ENCODE measurements at places on chromosomes 2 and 18. TPM values are rescaled to one million over a fixed set of nuclear protein-coding genes. Genes with fewer than 3 reads are reported as not detected.

DAPL1 gene
- not detected for total RNA-seq

ADNP2 gene
- 11.5 TPM for total RNA-seq

AP1S3 gene
- 2.3 TPM for total RNA-seq

SETBP1 gene
- total RNA-seq, result 3.4 TPM

SLC8A1 gene
- not detected for total RNA-seq

DSC3 gene
- total RNA-seq, result 0.22 TPM

DLX2 gene
- total RNA-seq, result 0.97 TPM

TWIST2 gene
- not detected for total RNA-seq

FZD7 gene
- total RNA-seq, result 10.2 TPM

GRCh38 chr2:166057370-166058164 is 70.3 kb downstream of the SCN1A start:
- no peaks in the 10 kb centered on the region for H3K27me3 ChIP-seq
- no peak overlapping the region for H3K27ac ChIP-seq
- H3K36me3 ChIP-seq, result no peaks in the 10 kb centered on the region

- no peak overlapping the region for H3K4me3 ChIP-seq
- no peaks in the 10 kb centered on the region for H3K27me3 ChIP-seq
- no peak overlapping the region for H3K27ac ChIP-seq
- peaks cover 19% of the 10 kb centered on the region for H3K4me1 ChIP-seq
Measured at GRCh38 chr2:9471206-9471605, 3.1 kb upstream of the IAH1 start.

GRCh38 chr2:104658144-104658835 is 195.6 kb upstream of the POU3F3 start:
- H3K27me3 ChIP-seq, result no peaks in the 10 kb centered on the region
- H3K4me3 ChIP-seq, result no peak overlapping the region
- no peak for DNase-seq

DNA sequence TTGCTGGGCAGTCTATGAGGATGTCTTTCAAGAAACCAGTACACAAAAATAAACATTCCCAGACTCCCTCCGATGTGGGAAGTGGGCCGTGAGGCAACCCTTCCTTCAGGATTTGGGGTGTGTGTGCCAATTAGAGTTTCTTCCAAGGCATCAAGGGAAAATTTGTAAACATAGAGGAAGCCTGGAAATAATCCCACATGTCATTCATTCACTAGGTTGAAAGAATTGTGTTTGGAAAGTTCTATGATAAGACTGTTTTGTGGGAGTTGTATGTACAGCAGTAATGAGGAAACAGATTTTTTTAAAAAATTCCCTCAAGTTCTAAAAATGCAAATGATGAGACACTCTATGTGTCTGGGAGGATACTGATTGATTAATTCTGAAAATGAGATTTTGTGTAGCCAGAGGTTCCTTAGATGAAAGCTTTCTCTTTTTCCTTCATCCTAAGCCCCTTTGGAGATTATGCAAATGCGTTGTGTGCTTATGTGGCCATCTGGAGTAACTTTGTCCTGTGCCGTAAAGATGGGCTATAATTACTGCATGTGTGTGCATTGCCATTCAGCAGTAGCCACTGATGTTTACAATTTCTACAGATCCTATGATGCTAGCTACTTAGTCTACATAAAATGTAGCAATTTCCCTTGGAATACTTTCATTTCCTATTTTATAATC is 107.8 kb upstream of the TPO start:
- no peak for DNase-seq
- no peaks in the 10 kb centered on the region for H3K27me3 ChIP-seq
- H3K4me3 ChIP-seq, result no peak overlapping the region
- no peak overlapping the region for H3K27ac ChIP-seq
- H3K36me3 ChIP-seq, result no peaks in the 10 kb centered on the region
- H3K4me1 ChIP-seq, result no peaks in the 10 kb centered on the region

DNA sequence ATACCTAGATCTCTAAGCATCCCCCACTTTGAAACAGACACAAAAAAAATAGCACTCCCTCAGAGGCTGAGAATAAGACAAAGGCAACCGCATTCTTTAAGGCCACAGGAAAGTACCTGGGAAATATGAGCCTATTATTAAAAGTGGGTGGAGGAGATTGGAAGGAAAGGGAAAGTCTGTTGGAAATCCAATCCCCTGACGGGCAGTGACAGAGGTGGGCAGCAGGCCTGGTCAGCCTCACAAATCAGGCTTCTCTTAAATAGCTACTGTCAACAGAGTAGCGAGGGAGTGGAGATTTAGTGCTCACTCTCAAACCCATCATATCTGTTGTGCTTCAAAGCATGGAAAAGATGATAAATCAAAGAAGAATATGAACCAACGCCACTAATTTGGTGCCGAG is 324.4 kb downstream of the ALK start:
- no peak overlapping the region for H3K4me3 ChIP-seq
- no peaks in the 10 kb centered on the region for H3K27me3 ChIP-seq
- no peak for DNase-seq
- H3K36me3 ChIP-seq, result no peaks in the 10 kb centered on the region
- no peak overlapping the region for H3K27ac ChIP-seq
- H3K4me1 ChIP-seq, result no peaks in the 10 kb centered on the region

GRCh38 chr2:207953354-207953753 is 72.0 kb downstream of the PLEKHM3 start:
- no peaks in the 10 kb centered on the region for H3K27me3 ChIP-seq
- no peaks in the 10 kb centered on the region for H3K36me3 ChIP-seq
- peak overlapping the region; percentile 93 for H3K27ac ChIP-seq
- no peak overlapping the region for H3K4me3 ChIP-seq

DNA sequence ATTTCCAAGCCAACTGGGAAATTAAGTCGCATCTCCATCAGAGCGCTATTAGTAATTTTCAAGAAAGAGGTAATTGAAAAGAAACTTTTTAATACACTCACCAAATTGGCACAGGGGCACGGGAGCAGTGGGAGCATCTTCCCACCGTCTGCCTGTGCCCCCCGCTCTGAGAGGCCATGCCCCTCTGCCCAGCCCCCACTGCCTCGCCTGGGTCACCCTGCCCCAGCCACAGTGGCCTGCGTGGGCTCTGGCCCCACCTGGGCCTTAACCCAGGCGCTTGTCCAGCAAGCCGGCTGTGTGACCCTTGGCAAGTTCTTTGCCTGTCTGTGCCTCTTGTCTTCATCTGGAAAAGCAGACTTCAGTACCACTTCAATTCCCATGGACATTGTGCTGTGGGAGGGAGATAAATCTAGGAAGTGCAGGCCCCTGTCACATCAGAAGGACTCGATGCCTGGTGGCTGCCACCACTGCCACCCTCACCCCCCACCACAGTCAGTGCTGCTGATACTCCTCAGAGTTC is 31.9 kb downstream of the GLI2 start:
- DNase-seq, result no peak
- H3K4me3 ChIP-seq, result no peak overlapping the region
- no peaks in the 10 kb centered on the region for H3K36me3 ChIP-seq
- H3K4me1 ChIP-seq, result no peaks in the 10 kb centered on the region
- no peaks in the 10 kb centered on the region for H3K27me3 ChIP-seq
- H3K27ac ChIP-seq, result no peak overlapping the region

- H3K4me3 ChIP-seq, result no peak overlapping the region
- H3K36me3 ChIP-seq, result no peaks in the 10 kb centered on the region
- H3K27me3 ChIP-seq, result no peaks in the 10 kb centered on the region
Measured at GRCh38 chr2:51071191-51071590, 39.3 kb upstream of the NRXN1 start.

DNA sequence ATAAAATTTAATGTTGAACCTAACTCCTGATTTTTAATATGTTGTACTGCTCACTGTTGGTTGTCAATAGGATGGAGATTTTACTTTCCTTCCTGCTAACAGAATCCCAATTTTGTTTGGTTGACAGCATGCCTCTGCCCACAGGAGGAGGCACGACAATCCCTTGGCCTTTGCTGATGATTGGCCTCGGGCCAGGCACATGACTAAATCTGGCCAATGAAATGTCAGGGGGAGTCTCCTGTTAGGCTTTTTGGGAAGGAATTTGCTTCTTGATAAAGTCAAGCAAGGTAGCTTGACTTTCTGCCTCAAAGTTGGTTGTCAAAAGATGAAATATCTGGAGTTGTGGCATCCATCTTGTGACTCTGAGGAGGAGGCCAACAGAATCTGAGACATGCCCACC is 6.8 kb upstream of the TGFA start:
- no peak overlapping the region for H3K27ac ChIP-seq
- H3K36me3 ChIP-seq, result no peaks in the 10 kb centered on the region
- no peak overlapping the region for H3K4me3 ChIP-seq
- DNase-seq, result no peak

- H3K4me3 ChIP-seq, result no peak overlapping the region
- no peak for DNase-seq
- no peaks in the 10 kb centered on the region for H3K27me3 ChIP-seq
- H3K4me1 ChIP-seq, result no peaks in the 10 kb centered on the region
- H3K36me3 ChIP-seq, result no peaks in the 10 kb centered on the region
Measured at GRCh38 chr18:52409727-52410126, 69.7 kb downstream of the DCC start.

GRCh38 chr2:138771534-138771933 is 8.7 kb downstream of the NXPH2 start:
- 0 out of 2 replicates have a peak, but pooled peaks cover 2% of the 10 kb centered on the region for H3K27me3 ChIP-seq
- no peaks in the 10 kb centered on the region for H3K36me3 ChIP-seq
- no peaks in the 10 kb centered on the region for H3K4me1 ChIP-seq
- DNase-seq, result no peak

- no peaks in the 10 kb centered on the region for H3K4me1 ChIP-seq
- no peaks in the 10 kb centered on the region for H3K36me3 ChIP-seq
- H3K27ac ChIP-seq, result no peak overlapping the region
- no peak overlapping the region for H3K4me3 ChIP-seq
Measured at GRCh38 chr2:71692621-71693277, 239.4 kb downstream of the DYSF start.

Data from Karpas-422 (cell line).